Umbilical cord (tissue), 2 donors: ENCODE measurements at places on chromosomes 1 and 21. TPM values are rescaled to one million over a fixed set of nuclear protein-coding genes. Genes with fewer than 3 reads are reported as not detected.

The CR2 gene
- 2.2 TPM for total RNA-seq

DNA sequence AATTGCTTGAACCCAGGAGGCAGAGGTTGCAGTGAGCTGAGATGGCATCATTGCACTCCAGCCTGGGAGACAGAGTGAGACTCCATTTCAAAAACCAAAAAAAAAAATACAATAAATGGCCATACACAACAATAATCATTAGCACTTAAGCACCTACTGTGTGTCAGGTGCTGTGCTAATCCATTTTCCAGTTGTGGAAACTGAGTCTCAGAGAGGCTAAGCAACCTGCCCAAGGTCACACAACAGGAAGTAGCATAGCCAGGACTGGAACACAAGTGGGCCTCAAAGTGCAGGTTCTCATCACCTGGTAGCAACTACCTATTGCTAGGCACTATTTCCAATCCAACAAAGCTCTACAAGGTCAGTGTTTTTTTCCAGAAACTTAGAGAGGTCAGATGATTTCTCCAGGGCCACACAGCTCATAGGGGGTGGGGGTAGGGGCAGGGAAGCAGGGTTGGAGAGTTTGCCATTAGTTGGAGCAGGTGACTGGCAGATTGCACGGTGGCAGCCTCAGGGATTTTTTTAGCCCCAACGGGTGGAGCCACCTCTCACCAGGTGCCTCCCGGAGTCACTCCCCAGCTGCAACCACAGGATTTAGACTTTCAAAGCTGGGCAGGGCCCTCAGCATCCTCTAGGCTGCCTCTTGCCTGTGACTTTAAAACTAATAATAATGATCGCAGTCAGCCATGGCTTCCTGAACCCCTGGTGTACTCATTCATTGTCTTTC lies 52.5 kb upstream of the ID3 start:
- no peak for DNase-seq

DNA sequence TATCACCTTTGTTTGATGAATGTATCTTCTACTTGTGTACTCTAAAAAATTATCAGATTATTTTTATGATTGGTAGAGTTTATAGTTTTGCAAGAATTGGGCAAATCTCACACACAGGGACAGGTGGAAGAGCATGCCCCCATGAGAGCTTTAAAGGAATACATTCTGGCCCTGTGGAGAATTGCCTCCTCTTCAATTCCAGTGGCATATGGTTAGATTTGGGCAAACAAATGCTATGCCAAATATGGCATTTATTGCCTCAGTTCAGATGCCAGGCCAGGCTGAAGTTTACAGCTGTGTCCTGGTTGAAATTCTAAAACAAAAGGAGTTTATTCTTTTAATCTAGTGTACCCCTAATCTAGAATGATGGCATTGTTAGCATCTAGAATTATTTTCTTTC lies 162.4 kb upstream of the CACYBP start:
- DNase-seq, result no peak

DNA sequence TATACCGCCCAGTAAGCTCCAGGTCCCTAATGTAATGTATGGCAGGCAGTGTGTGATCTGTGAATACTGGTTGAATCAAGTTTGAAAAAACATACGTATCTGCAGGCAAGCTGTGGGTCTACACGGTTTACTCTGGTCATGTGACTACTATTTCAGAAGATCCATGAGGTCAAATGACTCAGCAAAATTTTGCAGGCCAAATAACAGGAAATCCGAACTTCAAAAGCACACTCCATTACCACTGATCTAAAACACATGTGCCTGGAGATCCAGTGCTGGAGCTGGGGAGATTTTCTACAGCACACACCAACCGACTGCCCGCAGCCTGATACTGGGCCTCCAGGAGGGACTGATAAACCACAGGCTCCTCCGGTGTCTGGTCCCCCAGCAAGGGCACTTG lies 64.5 kb upstream of the SLC44A3 start:
- DNase-seq, result peak; percentile 98
